ENCODE measurements at places on chromosomes 2 and 18.

- DNase-seq: no peak
These were observed 40.8 kb upstream of the CCDC102B start for GRCh38 chr18:68757126-68757525.

- no peak for DNase-seq
These were observed 304.4 kb upstream of the SLC39A10 start for GRCh38 chr2:195352581-195352980.

DNA sequence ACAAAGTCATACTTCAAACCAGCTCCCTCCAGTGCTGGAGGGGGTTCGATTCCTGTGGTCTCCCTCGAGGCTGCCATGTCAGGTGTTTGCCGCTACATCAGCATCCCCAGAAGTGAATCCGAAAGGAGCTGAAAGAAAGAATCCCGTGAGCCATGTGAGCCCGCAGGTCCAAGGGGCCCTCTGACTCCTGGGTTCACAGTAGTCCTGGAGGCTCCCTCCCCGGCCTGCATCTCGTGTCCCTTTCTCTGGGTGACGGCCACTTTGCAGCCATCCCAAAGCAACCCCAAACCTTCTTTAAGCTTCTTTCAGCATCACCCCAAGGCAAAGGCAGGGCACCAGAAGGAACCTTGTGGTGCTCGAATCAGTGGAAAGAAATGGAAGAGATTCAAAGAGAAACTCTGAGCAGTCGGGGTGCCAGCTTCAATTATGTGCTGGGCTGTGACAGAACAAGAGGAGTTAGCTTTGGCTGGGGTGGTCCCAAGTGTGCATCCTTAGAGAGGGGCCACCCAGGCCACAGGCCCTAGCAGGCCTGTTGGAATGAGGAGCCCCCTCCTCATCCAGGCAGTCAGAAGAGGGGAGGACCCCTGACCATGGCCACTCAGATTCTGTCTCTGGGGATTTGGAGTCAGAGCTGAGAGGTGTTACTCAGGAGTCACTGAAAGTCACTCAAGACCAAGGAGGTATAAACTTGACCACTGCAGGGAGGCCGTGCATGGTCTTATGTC, 59.7 kb downstream of the CIB4 start:
- DNase-seq: no peak

GRCh38 chr2:241931976-241932898, 62.7 kb downstream of the RTP5 start:
- no peak for DNase-seq

GRCh38 chr2:184920451-184920965, 322.2 kb downstream of the ZNF804A start:
- no peak for DNase-seq

GRCh38 chr2:182245963-182246362, 180.9 kb downstream of the PDE1A start:
- DNase-seq: no peak

GRCh38 chr18:45567123-45567522, 48.2 kb upstream of the SLC14A2 start:
- DNase-seq: no peak

All from cerebellar cortex (tissue), 1 donor.